NCI-H187 (cell line): ENCODE measurements at places on chromosomes 5 and 9.

GRCh38 chr9:33202552-33203201 lies 35.5 kb upstream of the B4GALT1 start:
- no peak for DNase-seq

DNA sequence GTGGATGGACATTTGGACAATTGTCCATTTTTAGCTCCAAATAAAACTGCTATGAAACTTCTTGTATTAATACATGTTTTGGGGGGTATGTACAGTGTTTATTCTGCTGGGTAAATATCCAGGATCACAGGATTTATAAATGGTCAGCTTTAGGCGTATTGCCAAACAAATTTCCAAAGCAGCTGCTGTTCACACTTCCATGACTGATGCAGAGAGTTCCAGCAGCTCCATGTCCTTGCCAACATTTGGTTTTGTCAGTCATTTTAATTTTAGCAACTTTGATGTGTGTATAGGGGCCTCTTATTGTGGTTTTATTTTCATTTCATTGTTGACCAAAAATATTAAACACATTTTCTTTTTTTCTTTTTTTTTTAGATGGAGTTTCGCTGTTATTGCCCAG lies 9.8 kb upstream of the SUSD1 start:
- DNase-seq, result no peak

GRCh38 chr5:56659971-56660370 lies 155.4 kb upstream of the MAP3K1 start:
- DNase-seq, result no peak

- DNase-seq, result no peak
Observed at GRCh38 chr5:2007496-2007877, 124.8 kb upstream of the IRX4 start.

DNA sequence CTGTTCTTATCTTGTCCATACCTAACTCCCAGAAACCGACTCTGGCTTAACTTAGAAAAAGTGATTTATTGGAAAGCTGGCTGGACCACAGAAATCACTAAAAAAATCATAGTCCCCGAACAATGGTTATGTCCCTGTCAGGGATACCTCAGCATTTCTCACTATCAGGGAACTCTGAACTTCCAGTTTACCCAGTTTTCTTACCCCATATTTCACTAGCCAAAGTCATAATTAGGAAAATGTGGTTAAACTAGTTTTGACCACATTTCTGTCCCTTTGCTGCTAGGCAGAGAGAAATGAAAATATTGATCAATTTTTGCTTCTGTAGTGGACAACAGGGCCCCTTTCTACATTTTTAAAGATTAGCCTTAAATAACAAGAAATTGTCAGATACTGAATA lies 38.2 kb downstream of the ST8SIA4 start:
- DNase-seq, result no peak

DNA sequence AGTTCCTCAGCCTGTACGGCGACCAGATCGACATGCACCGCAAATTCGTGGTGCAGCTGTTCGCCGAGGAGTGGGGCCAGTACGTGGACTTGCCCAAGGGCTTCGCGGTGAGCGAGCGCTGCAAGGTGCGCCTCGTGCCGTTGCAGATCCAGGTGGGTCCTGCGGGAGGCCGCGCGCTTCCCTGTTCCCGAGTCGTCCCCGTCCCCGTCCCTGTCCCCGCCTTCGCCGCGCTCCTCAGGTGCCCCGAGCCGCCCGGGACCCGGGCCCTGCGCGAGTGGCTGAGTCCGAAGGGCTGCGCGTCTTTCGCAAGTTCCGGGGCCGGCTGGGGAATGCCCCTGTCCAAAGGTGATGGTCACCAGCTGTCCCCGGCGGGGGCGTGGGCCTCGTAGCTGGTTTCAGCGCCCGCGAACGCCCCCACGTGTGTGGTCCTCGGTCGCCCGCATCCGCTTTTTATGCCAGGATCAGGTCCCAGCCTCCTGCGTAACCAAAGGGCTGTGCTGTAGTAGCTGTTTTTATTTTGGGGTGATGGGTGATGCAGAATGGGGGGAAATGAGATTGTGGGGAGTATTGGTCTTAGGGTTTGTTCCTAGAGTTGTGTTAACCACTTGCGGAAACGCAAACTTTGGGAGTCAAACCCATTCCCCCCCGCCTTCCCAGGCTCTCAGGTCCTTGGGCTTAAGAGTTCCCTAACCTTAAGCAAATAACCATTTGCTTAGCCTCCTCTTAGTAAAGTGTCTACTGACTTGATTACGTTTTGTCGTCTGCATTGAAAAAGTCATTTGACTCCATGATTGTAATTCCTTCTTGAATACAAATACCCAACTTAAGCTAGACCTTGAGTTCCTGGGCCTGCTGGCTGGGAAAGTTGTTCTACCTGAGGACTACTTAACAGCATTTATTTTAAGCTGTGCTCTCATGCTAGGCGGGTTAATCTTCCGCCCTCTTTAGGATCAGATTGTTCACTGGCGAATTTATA lies 663 bp downstream of the ISOC1 start:
- DNase-seq, result no peak

DNA sequence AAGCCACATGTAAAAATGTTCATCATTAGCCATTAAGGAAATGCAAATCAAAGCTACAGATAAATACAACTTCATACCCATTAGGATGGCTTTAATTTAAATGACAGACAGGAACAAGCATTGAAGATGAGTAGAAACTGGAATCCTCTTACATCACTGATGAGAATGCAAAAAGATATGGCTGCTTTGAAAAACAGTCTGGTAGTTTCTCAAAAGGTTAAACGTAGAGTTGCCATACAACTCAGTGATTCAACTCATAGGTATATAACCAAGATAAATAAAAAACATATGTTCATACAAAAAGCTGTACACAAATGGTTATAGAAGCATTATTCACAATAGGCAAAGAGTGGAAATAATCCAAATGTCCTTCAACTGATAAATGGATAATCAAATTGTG lies 228.8 kb upstream of the ZNF462 start:
- DNase-seq, result no peak

DNA sequence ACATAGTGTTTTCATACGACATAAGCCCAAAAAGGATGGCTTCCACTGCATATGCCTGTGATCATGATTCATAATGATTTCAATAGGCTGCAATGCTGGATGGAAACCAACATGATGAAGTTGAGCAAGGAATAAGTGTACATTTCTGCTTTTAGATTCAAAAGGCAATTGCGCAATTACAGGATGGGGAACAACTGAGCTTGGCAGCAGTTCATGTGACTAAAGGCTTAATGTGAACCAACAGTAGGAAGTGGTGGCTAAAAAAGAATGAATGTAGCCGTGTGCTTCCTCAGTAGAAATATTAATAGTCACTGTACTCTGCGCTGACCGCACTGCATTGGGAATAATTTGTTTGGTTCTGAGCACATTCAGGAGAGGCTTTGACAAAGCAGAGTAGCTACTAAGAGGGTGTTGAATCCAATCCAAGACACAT lies 51.2 kb downstream of the SLC1A3 start:
- no peak for DNase-seq

DNA sequence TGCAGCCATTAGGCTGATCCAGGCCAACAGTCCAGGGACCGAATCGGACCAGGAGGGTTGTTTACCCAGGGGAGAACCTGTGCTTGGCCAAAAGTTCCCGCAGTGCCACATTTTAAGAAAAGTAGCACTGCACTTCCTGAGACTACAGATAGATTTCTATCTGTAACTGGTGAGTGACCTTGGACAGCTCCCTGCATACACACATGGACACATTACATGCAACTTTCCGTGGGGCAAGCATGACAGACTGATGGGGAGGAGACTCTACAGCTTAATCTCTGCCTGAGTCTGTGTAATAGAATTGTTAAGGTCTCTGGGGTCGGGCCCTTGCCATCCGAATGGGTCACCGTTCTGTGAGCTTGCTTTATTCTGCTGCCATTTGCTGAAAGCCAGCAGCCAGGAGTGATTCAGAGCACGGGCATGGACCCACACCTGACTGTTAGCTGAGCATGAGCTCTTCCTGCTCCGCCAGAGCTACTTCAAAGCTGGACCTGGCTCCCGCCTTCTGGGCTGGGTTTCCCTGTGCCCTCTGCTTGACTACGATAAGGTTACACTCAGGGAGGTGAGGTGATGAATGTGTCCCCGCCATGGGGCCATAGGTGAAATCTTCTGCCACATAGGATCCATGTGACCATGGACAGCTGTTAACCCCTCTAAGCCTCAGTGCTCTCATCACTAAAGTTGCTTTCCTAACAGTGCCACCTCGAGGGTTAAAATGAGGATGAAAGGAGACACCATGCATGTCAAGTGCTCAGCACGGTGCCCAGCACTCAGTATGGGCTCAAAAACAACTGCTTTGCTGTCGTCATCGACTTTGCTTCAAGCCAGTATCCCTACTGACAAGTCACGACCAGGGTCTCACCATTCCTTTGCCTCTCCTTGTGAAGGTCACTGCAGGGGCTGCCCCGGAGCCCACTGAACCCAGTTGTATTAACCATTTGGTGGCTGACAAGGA lies 200.0 kb downstream of the MELK start:
- DNase-seq, result peak; percentile 45

GRCh38 chr5:81778642-81779041 lies 27.7 kb upstream of the SSBP2 start:
- DNase-seq, result no peak

- DNase-seq, result no peak
Observed at GRCh38 chr9:37191403-37192089, 71.2 kb downstream of the ZCCHC7 start.

GRCh38 chr5:31701642-31702299 lies 62.8 kb downstream of the PDZD2 start:
- DNase-seq, result no peak

DNA sequence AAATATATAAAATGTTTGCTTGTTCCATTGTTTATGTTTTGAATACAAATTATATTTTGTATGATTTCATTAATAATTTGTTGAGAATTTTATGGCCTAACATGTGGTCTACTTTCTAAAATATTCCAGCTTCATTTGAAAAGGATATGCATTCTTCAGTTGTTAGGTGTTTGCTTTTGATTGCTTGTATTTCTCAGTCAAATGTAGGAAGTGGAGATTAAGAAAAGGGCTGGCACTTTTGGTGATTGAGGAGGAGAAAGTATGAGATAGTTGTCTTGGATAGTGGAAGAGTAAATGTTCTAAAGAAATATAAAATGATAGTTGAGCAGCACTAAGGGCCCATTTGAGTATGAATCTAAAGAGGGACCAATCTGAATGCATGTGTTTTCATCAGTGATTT lies 23.1 kb downstream of the JAK2 start:
- no peak for DNase-seq

GRCh38 chr5:39605145-39605544 lies 180.4 kb upstream of the DAB2 start:
- no peak for DNase-seq
